Activated CD8-positive, alpha-beta memory T cell treated with anti-CD3 and anti-CD28 coated beads for 4 hours (primary cell): ENCODE measurements at places on chromosomes 3 and 15.

- DNase-seq: no peak
Observed at GRCh38 chr15:41437448-41437847, 20.6 kb downstream of the RTF1 start.

- DNase-seq: no peak
Observed at GRCh38 chr3:179146911-179147513, 1.1 kb upstream of the PIK3CA start.

- DNase-seq: no peak
Observed at GRCh38 chr3:166190360-166190759, 353.1 kb upstream of the BCHE start.

DNA sequence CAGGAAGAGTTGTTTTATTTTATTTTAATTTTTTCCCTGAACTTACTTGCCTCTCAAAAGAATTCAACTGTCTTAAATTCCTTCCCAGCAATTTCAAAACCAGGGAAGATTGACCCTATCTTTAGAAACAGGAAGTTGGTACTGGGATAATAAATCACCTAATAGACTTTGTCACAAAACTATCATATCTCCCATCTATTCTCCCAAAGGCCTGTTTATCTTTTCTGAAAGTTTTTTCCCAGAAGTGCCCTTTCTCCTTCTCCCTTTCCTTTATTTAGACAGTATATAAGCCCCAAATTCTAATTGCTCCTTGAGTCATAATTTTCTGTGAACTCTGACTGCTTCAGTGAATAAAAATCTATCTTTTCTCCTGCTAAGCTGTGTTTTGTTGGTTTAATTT, 2.9 kb upstream of the RNF7 start:
- DNase-seq: no peak

GRCh38 chr3:170689296-170689829, 103.5 kb upstream of the SLC7A14 start:
- DNase-seq: no peak

- DNase-seq: no peak
Observed at GRCh38 chr3:138717348-138717747, 108.8 kb downstream of the FAIM start.

GRCh38 chr15:49855917-49856637, 235.2 kb downstream of the DTWD1 start:
- DNase-seq: no peak
